ENCODE measurements at places on chromosomes 7 and 10. TPM values are rescaled to one million over a fixed set of nuclear protein-coding genes. Genes with fewer than 3 reads are reported as not detected.

STRA8 gene
- total RNA-seq, result not detected

SP8 gene
- not detected for total RNA-seq

HOXA13 gene
- not detected for total RNA-seq

GFRA1 gene
- 0.36 TPM for total RNA-seq

PTN gene
- 1.6 TPM for total RNA-seq

GRB10 gene
- total RNA-seq, result 39.5 TPM

LIPF gene
- total RNA-seq, result not detected

CNTNAP2 gene
- total RNA-seq, result under 0.01 TPM

ASB13 gene
- total RNA-seq, result 9.4 TPM

SOSTDC1 gene
- total RNA-seq, result not detected

LEP gene
- total RNA-seq, result 0.16 TPM

C10orf105 gene
- not detected for total RNA-seq

SLIT1 gene
- not detected for total RNA-seq

CTBP2 gene
- total RNA-seq, result 44.9 TPM

GIMAP1 gene
- 0.81 TPM for total RNA-seq

NOM1 gene
- 6.8 TPM for total RNA-seq

GPR22 gene
- not detected for total RNA-seq

TMEM26 gene
- 0.16 TPM for total RNA-seq

SPDYE6 gene
- total RNA-seq, result not detected

SLC26A4 gene
- total RNA-seq, result 0.16 TPM

GDF2 gene
- total RNA-seq, result not detected

PIK3AP1 gene
- total RNA-seq, result not detected

DYNC1I1 gene
- total RNA-seq, result 0.81 TPM

CHCHD1 gene
- total RNA-seq, result 23.6 TPM

TMEM236 gene
- under 0.01 TPM for total RNA-seq

CCDC172 gene
- total RNA-seq, result not detected

CDC14C gene
- total RNA-seq, result not detected

NRCAM gene
- total RNA-seq, result 67.4 TPM

H2BK1 gene
- total RNA-seq, result not detected

SEPHS1 gene
- 47.7 TPM for total RNA-seq

TMEM140 gene
- 1.6 TPM for total RNA-seq

AKR1C1 gene
- 48.6 TPM for total RNA-seq

CYP3A7 gene
- not detected for total RNA-seq

SMURF1 gene
- 15.5 TPM for total RNA-seq

SORCS3 gene
- total RNA-seq, result not detected

GPNMB gene
- 17.7 TPM for total RNA-seq

SEMA3D gene
- total RNA-seq, result 0.49 TPM

AEBP1 gene
- total RNA-seq, result 28.5 TPM

HECTD2 gene
- total RNA-seq, result 5.2 TPM

FBXO24 gene
- 3.1 TPM for total RNA-seq

NUTM2A gene
- not detected for total RNA-seq

WDFY4 gene
- total RNA-seq, result not detected

MBL2 gene
- not detected for total RNA-seq

PSPH gene
- 37.4 TPM for total RNA-seq

ENKUR gene
- not detected for total RNA-seq

PPIA gene
- 3,534 TPM for total RNA-seq

OR2A42 gene
- total RNA-seq, result not detected

NOS3 gene
- total RNA-seq, result 5.4 TPM

FZD1 gene
- 9.4 TPM for total RNA-seq

PSTK gene
- 0.36 TPM for total RNA-seq

STAG3 gene
- total RNA-seq, result 1.8 TPM

GBX1 gene
- not detected for total RNA-seq

Measured in cardiac atrium fibroblast (primary cell).